Keratinocyte (primary cell): ENCODE measurements at places on chromosomes 4 and X.

GRCh38 chr4:183637461-183637860, 21.5 kb downstream of the RWDD4 start:
- H3K36me3 ChIP-seq = peaks cover 2% of the 10 kb centered on the region
- H3K27ac ChIP-seq = peak overlapping the region; percentile 64
- peak; percentile 25 for DNase-seq
- no peak overlapping the region for H3K4me3 ChIP-seq

GRCh38 chr4:150411520-150411919, 170.4 kb upstream of the MAB21L2 start:
- DNase-seq = no peak
- no peaks in the 10 kb centered on the region for H3K27me3 ChIP-seq
- H3K27ac ChIP-seq = no peak overlapping the region
- no peak overlapping the region for H3K4me3 ChIP-seq

DNA sequence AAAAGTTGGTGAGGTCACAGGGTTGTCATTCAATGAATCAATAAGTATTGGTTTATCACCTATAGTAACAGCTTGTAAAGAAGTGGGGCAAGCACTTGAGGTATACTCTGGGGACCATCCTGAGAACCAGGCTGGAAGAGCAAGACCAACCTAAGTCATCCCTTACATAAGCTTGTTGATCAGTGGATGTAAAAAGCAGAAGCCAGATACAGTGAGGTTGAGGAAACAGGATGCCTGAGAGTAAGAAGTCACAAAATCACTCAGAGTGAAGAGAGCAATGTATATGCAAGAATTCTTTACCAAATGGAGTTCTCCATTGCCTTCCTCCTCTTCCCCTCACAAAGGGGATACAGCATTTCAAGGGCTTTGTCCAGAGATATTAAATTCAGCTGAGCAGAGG, 76.3 kb upstream of the PACRGL start:
- H3K27me3 ChIP-seq = no peaks in the 10 kb centered on the region
- H3K27ac ChIP-seq = no peak overlapping the region
- no peak for DNase-seq
- H3K4me1 ChIP-seq = peaks cover 12% of the 10 kb centered on the region
- no peak overlapping the region for H3K4me3 ChIP-seq

DNA sequence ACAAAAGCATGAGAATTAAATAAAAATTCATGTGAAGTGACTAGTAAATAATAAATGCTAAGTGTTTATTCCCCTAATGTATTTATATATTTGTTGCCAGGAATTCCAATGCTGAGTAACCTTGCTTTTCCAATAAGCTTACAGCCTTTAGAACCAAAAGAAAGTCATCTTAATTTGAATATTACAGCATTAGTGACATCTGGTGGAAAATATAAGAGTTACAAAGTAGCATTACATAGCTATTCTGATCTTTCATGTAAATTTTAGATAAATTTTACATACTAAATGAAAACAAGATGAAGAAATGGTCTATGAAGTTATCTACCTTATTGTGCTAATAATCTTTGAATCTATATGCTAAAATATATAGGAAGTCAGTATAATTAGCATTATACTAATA, 10.4 kb downstream of the MAD2L1 start:
- peaks cover 3% of the 10 kb centered on the region for H3K4me1 ChIP-seq
- H3K27me3 ChIP-seq = no peaks in the 10 kb centered on the region
- H3K36me3 ChIP-seq = no peaks in the 10 kb centered on the region
- DNase-seq = no peak
- H3K4me3 ChIP-seq = no peak overlapping the region
- no peak overlapping the region for H3K27ac ChIP-seq

GRCh38 chr4:112253382-112254000, 21.9 kb downstream of the AP1AR start:
- DNase-seq = no peak
- no peak overlapping the region for H3K27ac ChIP-seq
- no peaks in the 10 kb centered on the region for H3K27me3 ChIP-seq
- no peaks in the 10 kb centered on the region for H3K4me1 ChIP-seq

GRCh38 chrX:33053001-33053400, 158.3 kb downstream of the DMD start:
- H3K27ac ChIP-seq = no peak overlapping the region
- no peaks in the 10 kb centered on the region for H3K27me3 ChIP-seq

DNA sequence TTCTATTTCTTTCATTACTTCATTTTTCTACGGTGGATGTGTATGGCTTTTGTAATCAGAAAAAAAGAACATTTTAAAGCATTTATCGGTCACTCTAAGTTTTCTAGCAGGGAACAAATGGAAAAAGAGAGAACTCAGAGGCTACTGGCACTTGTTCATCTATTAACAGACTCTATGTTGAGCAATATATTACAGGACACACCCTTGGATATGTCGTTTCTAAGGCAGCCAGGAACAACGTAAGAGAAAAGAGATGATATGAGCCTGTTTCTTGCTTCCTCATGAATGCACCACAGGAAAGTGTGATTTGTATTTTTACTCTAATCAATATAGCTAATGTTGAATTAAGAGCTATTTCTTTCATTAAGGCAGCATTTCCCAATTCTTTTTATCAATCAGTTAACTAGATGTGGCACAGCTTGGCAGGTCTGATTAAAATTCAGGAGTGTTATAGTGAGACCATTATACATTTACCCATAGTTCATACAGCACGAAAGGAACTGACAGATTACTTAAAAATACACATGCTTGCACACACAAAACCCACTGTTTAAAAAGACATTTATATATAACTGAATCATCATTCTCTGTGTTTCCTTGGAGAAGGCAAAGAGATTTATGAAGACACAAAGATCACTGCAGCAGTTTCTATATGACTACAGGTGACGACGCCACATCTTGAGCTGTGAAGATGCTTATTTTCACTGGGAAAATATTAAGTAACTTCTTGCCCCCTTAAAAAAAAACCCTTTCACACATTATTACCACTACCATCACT, 13.0 kb downstream of the RAB9B start:
- DNase-seq = no peak
- H3K4me1 ChIP-seq = no peaks in the 10 kb centered on the region
- no peaks in the 10 kb centered on the region for H3K36me3 ChIP-seq
- no peaks in the 10 kb centered on the region for H3K27me3 ChIP-seq
- no peak overlapping the region for H3K4me3 ChIP-seq
- no peak overlapping the region for H3K27ac ChIP-seq

DNA sequence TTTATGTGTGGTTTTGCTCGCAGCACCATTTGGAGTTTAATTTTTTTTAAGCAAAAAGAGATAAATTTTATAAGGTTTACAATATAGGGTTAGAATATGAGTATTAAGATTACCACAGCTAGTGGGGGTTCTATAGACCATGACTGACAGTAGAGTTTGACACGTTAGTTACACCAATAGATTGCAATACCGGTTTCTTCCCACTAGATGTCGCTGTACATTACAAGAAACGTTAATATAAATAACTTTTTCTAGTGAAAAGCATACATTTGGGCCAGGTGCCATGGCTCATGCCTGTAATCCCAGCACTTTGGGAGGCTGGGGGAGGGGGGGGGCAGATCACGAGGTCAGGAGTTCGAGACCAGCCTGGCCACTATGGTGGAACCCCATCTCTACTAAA, 433.6 kb downstream of the MAGEB5 start:
- H3K27ac ChIP-seq = no peak overlapping the region
- no peaks in the 10 kb centered on the region for H3K36me3 ChIP-seq
- H3K27me3 ChIP-seq = no peaks in the 10 kb centered on the region
- H3K4me1 ChIP-seq = no peaks in the 10 kb centered on the region
- H3K4me3 ChIP-seq = no peak overlapping the region
- no peak for DNase-seq

DNA sequence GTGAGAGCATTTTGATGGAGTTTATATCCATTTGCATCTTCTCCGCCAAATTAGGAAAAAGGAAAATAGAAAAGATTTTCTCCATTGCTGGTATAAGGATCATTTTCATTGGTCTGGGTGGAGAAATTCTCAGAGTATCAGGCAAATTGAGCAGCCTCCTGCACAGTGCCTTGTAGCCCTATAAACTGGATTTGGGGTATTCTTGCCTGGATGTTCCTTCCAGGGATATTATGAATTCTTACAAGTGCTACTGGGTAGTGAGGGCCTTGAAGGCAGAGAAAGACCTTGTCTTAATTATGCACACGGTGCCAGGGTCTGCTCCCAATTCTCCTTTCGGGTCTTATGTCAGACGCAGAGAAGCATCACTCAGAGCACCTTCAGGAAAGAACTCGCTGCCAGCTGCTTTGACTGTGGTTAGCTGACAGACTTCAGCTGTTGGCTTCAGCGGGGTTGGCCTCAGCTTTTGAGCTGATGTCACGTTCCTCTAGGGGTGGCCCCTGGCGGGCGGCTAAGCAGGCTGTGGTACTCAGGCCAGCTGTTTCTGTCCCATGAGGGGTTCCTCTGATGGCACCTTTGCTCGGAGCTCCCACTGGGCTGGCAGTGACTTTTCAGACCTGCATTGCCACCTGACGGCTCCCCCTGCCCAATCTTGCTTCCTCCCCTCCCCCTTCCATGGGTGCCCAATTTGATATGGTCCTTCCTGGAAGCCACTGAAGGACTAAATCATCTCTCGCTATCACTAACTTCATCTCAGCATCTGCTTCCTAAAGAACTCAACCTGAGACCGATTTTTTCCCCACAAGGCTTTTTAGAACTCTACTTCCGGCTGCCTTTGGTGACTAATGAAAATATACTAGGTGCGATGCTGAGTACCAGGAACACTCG, 519.5 kb downstream of the BCOR start:
- DNase-seq = no peak
- no peak overlapping the region for H3K27ac ChIP-seq
- no peaks in the 10 kb centered on the region for H3K27me3 ChIP-seq
- no peak overlapping the region for H3K4me3 ChIP-seq
- peaks cover 2% of the 10 kb centered on the region for H3K4me1 ChIP-seq

DNA sequence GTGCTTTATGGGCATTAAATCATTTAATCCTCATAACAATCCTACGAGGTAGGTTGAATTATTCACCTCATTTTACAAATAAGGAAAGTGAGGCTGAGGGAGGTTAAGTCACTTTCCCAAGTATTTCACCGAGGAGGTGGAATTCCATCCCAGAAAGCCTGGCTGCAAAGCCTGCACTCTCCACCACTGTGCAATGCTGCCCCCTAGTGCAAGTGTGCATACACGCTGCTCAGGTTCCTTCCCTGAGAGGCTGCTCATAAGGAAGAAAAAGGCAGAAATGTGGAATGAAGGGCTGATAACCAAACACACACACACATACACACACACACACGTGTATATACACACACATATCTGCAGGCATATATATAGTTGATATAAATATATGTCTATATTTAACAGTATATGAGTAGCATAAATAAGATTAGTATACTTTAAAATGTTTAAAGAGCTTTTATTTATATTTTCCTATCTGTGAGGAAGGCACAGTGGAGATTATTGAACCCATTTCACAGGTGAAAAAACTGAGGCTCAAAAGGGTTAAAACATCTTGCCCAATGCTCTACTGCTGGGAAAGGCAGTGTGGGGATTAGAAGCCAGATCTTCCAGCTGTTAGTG, 714.5 kb upstream of the TENM3 start:
- H3K36me3 ChIP-seq = no peaks in the 10 kb centered on the region
- peak; percentile 19 for DNase-seq
- H3K4me3 ChIP-seq = no peak overlapping the region
- H3K27me3 ChIP-seq = no peaks in the 10 kb centered on the region
- H3K4me1 ChIP-seq = no peaks in the 10 kb centered on the region
- H3K27ac ChIP-seq = no peak overlapping the region

- H3K27ac ChIP-seq = no peak overlapping the region
- no peak for DNase-seq
- no peaks in the 10 kb centered on the region for H3K4me1 ChIP-seq
- no peaks in the 10 kb centered on the region for H3K27me3 ChIP-seq
- H3K36me3 ChIP-seq = no peaks in the 10 kb centered on the region
Observed at GRCh38 chrX:112901869-112902725, 61.5 kb upstream of the AMOT start.

DNA sequence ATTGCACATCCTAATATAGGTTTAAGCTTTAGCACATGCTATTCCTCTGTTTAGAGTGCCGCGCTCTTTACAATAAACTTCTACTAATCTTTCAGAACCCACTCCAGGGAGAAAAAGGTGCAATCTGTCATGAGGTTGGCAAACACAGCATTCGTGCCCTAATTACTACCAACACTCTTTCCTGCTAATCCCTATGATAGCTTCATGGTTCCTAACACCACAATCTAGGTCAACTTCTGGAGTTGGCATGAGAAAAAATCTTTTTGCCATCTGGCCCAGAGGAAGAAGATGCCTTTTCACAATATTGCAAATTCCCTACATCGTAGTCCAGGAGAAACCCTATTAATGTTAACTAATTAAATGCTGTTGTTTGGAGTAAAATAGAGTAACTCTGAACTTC, 39.6 kb downstream of the TMA16 start:
- no peaks in the 10 kb centered on the region for H3K4me1 ChIP-seq
- no peak for DNase-seq

GRCh38 chr4:80732010-80732409, 298.5 kb upstream of the BMP3 start:
- no peaks in the 10 kb centered on the region for H3K27me3 ChIP-seq
- no peak overlapping the region for H3K27ac ChIP-seq
- peaks cover 2% of the 10 kb centered on the region for H3K4me1 ChIP-seq
- no peaks in the 10 kb centered on the region for H3K36me3 ChIP-seq
- no peak overlapping the region for H3K4me3 ChIP-seq
- DNase-seq = no peak

DNA sequence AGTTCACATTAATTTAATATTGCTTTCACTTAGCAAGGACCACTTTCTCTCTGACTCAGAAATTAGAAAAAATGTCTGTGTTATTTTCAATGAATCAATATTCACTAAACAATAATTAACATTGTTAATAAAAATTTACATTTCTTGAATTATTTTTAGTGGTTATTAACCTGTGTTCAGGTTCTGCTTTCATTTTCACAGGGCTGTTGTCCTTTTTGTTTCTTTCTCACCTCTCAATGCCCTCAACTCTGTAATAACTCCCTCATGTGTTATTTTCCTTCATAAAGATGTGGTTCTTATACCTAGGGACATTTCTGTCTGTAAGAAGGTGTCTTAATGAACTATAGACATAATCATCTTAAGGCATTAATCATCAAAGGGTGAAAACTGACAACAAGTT, 43.1 kb upstream of the PRR27 start:
- no peak for DNase-seq
- H3K27ac ChIP-seq = no peak overlapping the region
- no peak overlapping the region for H3K4me3 ChIP-seq

DNA sequence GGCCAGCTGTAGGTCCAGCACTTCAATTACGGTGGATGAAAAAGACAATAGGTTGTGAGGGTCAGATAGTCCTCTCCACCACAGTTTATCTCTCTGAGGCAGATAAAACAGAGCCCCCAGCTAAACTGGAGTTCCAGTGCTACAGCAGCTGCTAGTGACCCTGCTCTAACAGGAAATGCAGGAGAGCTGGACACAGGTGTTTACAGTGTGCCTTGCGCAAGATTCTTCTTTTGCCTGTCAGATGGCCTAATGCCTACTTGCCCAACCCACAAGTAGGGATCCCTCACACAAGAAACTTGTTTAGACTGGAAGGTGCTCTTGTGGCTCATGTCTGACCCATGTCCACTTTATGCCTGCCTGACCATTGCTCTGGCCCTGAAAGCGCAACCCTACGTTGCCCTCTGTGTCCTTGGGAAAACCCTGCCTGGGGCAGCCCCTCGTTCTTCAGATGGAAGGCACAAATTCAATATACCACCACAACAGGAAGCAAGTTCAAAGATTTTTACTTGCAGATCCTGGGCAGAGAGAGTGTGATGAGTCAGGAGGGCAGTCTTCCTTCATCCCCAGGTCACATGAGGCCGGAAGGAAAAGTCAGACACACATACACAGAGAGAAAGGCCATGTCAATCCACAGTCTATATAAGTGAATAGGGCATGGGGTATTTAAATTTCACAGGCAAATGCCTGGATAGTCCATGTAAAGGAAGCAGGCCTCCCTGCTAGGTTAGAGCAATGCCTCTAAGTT, 105.1 kb upstream of the ADGRL3 start:
- H3K4me3 ChIP-seq = no peak overlapping the region
- DNase-seq = no peak
- H3K36me3 ChIP-seq = no peaks in the 10 kb centered on the region
